ENCODE measurements at places on chromosomes 2 and 18. TPM values are rescaled to one million over a fixed set of nuclear protein-coding genes. Genes with fewer than 3 reads are reported as not detected.

GRCh38 chr2:230906471-230907230, 18.4 kb downstream of the GPR55 start:
- DNase-seq, result no peak

DNA sequence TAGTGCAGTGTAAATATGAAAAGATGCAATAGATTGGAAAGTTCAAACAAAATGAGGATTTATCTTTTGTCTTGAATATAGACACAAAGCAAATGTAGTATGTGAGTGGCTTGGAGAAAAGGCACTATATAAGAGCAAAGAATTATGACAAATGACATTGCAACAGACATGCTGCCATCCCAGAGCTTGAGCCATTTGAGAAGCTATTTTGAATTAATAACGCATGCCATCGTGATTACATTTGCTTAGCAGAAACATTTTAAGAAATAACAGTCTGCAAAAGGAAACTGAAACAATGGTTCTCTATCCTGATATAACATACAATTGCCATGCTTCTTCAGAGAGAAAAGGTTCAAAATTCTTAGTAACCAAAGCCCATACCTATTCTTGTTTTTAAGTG, 677.1 kb downstream of the ZEB2 start:
- no peak for DNase-seq

DNA sequence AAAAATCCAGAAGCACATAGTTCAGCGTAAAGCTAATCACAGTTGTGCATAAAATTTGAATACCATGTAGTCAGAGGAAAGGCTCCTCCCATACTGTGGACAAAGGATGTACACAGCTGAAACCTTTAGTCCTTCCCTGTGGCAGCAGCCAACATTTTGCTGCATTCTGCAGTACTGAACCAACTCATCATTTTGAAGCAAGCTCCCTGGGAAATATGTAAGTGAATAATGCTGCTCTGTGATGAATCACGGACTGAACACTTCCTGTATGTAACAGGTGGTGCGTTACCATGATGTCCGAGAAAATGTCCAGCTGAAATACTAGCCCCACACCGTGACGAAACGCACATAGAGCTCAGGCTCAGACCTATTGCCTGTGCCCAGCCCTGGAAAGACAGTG, 421.1 kb upstream of the RAB12 start:
- DNase-seq, result no peak

GRCh38 chr2:240569998-240570530, 1.8 kb downstream of the RNPEPL1 start:
- DNase-seq, result no peak

DNA sequence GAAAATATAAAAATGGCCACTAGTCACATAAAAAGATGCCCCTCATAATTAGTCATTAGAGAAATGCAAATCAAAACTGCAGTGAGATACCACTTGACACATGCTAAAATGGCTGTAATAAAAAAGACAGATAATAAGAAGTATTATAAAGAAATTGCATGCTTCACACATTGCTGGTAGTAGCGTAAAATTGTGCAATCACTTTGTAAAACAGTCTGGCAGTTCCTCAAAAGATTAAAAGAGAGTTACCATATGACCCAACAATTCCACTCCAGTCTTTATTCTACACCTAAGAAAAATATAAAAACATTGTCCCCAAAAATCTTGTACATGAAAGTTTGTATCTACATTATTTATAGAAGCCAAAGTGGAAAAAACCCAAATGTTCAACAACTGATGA, 170.6 kb upstream of the FIGN start:
- no peak for DNase-seq

DNA sequence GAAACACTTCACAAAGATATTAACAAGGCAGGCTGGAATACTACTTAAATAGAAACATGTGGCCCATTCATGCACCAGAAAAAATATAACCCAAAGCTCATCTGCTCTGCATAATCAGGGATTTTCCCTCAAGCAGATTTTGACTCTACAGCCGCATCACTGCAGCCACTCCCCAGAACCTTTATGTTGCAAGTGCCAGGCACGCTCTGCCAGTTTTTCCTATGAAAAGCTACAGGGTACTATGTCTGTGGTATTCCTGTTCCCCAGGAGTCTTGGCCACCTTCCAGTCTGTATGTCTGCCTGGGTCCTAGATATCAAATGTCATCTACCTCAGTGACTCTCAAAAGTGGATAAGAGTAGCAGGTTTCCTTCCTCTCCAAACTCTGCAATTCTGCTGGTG, 3.8 kb downstream of the COA5 start:
- DNase-seq, result no peak

DNA sequence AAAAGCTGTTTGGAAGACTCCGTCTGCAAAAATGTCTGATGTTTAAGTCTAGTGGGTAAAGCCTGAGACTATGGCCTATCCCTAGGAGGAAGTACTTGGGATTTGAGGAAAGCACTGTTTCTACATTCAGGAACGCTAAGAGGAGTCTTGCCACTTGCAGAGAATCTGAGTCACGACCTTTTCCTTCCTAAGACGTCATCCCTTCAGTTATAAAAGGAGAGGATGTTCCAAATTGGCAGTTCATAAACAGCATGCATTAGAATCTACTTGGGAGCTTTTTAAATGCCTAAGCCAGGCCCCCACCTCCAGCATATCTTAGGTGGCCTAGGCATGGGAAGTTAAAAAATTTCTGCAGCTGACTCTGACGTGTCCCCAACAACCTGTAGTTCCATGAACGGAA, 125.9 kb downstream of the TTC32 start:
- DNase-seq, result no peak

- peak; percentile 74 for DNase-seq
Observed at GRCh38 chr2:162297925-162298552, 20.4 kb downstream of the IFIH1 start.

DNA sequence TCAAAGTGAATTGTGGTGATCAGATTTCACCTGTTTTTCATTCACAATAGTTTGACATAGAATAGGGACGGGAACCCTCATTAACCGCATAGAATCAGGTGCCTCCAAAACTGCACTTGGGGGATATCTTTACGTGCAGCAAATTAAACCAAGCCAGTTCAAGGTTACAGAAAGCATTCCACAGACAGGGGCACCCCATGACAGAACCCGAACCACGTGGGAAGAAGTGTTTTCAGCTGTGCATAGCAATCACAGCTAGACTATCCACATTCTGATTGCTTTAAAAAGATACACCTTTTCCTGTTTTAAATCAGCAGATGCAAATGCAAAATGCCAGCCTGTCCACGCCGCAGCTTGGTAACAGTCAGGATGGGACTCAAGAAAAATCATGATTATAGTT, 205.8 kb downstream of the ANAPC1 start:
- no peak for DNase-seq

GRCh38 chr18:41391616-41392595, 563.1 kb upstream of the PIK3C3 start:
- peak; percentile 51 for DNase-seq

DNA sequence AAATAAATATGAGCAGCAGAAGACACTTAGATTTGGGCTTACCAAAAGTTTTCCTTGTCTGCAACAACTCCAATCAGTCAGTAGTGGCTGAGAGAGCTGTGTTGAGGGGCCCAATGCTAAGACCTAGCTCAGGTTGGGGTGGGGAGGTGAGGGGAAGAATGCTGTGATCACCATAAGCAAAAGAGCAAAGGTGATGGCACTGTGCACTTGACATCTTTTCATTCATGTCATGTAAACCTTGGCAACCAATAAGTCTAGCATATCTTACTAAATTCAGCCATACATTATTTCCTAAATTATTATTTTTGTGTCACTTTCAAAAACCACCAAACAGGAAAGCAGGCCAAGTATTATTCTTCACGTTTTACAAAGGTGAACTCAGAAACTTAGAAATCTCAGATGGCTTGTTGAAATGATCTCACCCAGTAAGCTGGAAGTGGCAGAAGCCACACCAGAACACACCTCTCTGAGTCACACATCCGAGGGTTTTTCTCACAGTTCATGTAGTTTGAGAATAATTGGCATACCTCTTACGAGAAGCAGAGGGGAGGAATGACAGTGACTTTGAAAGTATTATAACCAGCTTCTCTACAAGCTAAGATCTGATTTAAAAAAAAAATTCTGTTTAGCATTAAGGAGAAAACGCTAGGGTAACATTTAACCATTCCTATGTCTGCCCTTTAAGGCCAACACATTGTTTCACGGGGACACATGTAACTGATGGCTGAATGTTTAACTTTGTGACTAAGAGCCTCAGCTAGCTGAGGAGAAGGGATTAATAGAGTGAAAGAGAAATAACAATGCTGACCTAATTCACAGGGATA, 43.3 kb upstream of the SETBP1 start:
- no peak for DNase-seq

DNA sequence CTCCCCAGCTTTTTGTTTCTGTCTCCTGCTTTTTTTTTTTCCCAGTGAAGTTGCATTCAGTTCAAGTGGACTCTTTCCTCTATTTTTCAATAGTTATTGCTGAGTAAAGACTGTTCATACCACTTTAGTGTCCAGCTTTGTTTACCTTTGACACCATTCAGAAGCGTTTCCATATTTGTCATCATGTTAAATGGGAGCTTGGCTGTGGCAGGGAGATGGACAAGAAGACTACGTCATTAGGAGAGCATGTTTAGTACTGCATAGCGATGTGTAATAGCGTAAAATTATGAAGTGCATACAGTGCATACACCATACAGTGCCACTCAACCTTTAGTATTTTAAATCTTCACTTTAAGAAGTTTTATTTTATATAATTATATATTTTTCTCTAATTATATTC, 655.9 kb downstream of the DCC start:
- no peak for DNase-seq

DNA sequence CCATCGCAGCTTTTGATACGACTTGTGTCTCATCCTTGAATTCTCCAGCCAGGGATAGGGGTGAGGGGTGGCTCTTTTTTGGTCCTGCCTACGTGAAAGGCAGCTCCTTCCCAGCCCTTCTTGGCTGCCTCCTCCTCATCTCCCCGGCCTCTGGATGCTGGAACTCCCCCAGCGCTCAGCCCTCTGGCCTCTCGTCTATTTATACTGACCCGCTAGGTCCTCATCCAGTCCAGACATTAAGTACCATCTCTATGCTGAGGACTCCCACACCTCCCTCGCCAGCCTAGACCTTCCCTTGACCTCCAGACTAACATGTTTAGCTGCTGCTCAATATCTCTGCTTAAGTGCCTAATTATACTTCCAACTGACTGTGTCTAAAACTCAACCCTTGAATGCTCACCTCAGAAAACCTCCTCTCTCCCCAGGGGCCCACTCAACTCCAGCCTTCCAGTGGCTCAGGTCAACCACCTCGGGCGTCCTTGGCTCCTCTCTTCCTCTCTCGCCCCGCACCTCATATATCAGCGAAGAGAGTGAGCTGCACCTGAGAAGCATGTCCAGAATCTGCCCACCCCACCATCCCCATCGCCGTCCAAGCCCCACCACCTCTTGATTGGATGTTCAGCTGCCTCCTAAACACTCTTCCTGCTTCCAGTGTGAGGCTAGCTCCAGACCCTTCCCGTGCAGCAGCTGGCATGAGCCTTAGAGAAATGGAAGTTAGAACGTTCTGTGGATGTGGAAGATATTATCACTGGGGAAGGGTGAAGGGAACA, 34.8 kb downstream of the TOGARAM2 start:
- DNase-seq, result no peak

DNA sequence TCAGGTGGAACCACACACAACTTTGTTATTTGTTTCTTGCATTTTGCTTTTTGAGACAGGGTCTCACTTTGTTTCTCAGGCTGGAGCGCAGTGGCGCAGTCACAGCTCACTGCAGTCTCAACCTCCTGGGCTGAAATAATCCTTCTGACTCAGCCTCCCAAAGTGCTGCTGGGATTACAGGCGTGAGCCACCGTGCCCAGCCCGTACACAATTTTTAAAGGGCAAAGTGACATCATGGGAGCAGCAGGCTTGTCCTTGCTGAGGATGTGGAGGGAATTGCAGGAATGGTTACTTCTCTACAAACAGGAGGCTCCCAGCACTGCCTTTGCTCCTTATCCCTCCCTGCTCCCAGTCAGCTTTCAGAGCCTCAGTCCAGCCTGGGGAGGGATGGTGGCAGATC, 355.9 kb upstream of the KLHL29 start:
- no peak for DNase-seq

GRCh38 chr18:33538418-33539042, 39.5 kb upstream of the ASXL3 start:
- DNase-seq, result no peak

GRCh38 chr18:48153613-48154481, 223.4 kb upstream of the SMAD2 start:
- DNase-seq, result no peak

DNA sequence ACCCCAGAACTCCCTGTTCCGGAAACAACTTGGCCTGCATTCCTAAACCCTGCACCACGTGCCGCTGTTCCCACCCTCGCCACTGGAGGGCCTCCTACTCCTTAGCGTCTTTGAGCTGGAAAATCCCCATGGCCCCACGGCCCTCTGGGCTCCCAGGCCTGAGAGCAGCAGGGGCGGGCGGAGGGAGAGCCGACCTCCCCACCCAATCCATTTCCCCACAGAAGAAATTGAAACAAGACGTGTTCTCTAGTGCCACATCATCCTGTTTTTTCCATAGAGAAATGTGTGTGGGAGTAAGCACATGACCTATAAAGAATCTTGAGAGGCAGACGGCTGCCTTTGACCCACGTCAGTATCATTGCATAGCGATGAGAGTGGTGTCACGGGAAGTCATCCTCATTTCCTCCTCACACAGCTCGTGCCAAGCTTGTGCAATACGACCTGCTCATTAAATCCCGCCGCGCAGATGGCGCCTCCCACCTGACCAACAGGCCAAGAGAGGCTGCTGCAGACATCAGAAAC, 79.2 kb downstream of the LAMA1 start:
- peak; percentile 62 for DNase-seq

The NYAP2 gene
- 0.36 TPM for total RNA-seq

The MROH2A gene
- total RNA-seq, result not detected

The SFT2D3 gene
- total RNA-seq, result 18.8 TPM

The AGAP1 gene
- 54.7 TPM for total RNA-seq

The ZNF396 gene
- 3.6 TPM for total RNA-seq

The GPBAR1 gene
- 0.14 TPM for total RNA-seq

Data from neural crest cell (in vitro differentiated cells).